Renal cortical epithelial cell (primary cell): ENCODE measurements at places on chromosomes 2 and 18. TPM values are rescaled to one million over a fixed set of nuclear protein-coding genes. Genes with fewer than 3 reads are reported as not detected.

Gene FOXD4L1
- 0.20 TPM in 1 of 2 replicates, not detected in the other for total RNA-seq

Gene OTOS
- total RNA-seq, result not detected in 2 replicates

Gene MDH1
- total RNA-seq, result 222 and 254 TPM in 2 replicates

Gene REG1B
- total RNA-seq, result not detected in 2 replicates

Gene UCN
- 0.70 TPM in 1 of 2 replicates, not detected in the other for total RNA-seq

Gene ABCG5
- not detected in 2 replicates for total RNA-seq

Gene HOXD3
- total RNA-seq, result 2.3 and 26.9 TPM in 2 replicates

Gene HOXD8
- 13.4 and 41.9 TPM in 2 replicates for total RNA-seq

Gene UGT1A4
- 1.2 and 3.8 TPM in 2 replicates for total RNA-seq

Gene FBXO36
- 4.2 and 8.0 TPM in 2 replicates for total RNA-seq

Gene CCDC178
- 0.30 TPM in 1 of 2 replicates, not detected in the other for total RNA-seq

Gene CCDC85A
- total RNA-seq, result under 0.01 and 0.15 TPM in 2 replicates

DNA sequence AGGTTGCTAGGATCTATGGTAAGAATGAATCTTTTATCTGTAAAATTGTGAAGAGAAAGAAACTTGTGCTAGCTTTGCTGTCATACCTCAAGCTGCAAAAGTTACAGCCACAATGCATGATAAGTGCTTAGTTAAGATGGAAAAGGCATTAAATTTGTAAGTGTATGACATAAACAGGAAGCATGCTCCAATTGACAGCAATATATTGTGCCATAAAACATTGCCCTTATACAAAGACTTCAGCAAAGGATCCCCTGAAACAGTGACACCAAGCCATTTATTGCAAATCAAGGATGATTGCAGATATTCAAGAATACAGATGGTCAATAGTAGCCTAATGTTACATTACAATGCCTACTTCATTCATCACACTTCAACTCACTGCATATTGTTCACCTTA lies 283.1 kb downstream of the CPS1 start:
- DNase-seq, result no peak

GRCh38 chr2:39595116-39595515 lies 70.6 kb upstream of the TMEM178A start:
- DNase-seq, result no peak

DNA sequence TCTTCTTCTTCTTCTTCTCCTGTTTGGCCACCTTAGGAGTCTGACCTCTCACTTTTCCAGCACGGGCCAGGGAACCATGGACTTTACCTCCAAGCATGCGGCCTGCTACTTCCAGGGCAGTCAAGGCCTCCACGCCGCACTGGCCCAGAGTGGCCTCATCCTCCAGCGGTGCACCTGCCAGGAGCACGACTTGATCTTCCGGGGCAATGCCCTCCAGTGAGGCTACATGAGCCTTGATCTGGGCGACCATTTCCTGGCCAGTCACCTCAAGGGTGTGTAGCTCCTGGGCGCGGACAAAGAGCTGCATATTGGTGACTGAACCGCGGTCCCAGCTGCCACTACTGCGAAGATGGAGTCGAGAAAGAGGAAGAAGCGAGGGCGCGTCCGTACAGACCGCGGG lies 67.1 kb downstream of the DIPK1C start:
- no peak for DNase-seq

- DNase-seq, result no peak
Measured at GRCh38 chr18:45046961-45047360, 366.3 kb downstream of the SETBP1 start.

GRCh38 chr18:21196426-21196825 lies 45.6 kb upstream of the GREB1L start:
- DNase-seq, result peak; percentile 7

- no peak for DNase-seq
Measured at GRCh38 chr2:109475531-109476210, 138.1 kb downstream of the SEPTIN10 start.

DNA sequence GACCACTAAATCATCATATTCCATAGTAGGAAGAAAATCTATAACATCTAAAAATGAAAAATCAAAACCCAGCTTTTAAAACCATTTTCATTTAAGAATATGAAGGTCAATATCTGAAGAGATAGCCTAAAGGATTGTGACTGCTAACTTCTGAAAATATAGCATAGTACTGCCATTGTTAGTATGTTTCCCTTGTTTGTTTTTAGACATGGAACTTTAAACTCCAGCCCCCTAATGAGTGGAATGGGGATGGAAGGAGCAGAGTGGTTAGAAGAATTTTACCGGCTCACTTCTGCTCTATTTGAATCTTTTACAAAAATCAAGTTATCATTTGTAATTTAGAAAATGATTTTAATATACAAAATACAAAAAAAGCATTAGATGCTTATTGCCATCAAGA lies 169.0 kb downstream of the CD226 start:
- no peak for DNase-seq

DNA sequence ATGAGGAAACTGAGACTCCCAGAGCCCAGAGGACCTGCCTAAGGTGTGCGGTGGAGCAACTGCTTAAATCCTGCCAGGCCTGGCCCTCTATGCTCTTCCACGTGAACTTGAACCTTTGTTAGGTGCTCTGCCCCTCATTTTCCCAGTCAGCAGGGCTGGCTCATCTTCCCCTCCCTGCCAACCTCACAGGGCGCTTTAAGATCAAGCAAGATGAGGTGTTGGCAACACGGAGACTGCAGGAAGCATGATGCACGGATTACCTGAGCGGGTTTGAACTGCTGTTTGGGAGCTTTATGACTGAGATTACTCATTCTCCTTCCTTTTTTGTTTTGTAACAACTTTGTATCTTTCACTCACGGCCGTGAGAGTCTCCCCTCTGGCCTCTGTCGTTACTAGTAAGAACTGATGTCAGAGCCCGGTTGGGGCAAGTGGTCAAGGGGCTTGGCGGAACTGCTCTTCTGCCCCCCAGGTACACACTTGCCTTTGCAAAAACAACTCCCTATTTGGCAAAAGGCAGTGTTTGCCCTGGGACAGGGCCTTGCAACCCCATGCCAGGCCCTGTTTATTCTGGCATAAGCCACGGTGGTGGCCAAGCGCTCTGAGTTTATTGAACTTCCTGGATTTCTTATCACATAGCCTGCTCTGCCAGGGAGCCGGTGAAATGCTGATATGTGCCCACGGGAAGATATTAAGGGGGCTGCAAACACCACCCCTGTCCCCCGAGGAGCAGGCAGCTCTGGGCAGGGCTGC lies 127.8 kb downstream of the INHBB start:
- no peak for DNase-seq

DNA sequence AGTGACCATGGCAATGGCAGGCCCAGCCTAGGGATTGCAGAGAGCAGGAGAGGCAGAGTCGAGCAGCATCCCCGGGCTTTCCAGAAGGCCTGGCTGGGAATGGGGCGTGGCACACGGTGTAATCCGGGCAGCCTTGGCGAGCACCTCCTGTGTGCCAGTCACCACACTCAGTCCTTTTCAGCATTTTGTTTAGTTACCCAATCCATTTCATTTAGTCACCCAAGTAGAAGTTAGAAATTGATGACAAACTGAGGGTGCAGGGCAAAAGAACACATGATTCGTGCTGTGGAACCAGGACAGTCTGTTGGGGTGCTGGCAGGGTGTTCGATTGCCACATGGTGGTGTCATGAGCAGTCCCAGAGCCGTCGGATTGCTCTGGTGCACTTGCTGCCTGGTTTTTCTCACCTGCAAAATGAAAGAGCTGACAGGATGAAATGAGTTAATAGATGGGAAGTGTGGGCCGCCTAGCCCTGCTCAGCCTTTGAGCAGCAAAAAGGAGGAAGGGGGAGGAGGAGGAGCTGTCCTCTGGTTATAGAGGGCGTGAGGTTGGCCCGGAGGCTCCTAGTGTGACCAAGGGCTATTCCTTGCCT lies 299.4 kb downstream of the AGAP1 start:
- peak; percentile 21 for DNase-seq

- DNase-seq, result no peak
Measured at GRCh38 chr2:156511122-156511521, 74.9 kb downstream of the GPD2 start.

DNA sequence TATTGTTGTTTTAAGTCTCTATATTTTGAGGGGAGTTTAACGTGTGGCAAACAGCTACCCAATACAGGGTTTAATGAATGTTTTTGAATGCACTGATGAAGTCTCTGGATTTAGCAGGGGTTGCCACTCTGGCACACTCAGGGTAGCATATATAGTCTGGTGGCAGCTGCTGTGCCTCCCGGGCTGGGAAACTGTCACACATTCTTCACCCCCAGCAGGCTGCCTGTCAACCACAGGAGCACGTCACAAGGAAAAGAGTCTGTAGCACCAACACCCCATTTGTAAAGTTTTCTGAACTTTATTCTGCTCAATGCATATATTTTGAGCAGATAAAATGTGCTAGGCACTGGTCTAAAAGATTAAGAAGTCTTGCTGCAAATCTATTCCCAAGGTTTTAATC lies 39.3 kb downstream of the NGEF start:
- no peak for DNase-seq

DNA sequence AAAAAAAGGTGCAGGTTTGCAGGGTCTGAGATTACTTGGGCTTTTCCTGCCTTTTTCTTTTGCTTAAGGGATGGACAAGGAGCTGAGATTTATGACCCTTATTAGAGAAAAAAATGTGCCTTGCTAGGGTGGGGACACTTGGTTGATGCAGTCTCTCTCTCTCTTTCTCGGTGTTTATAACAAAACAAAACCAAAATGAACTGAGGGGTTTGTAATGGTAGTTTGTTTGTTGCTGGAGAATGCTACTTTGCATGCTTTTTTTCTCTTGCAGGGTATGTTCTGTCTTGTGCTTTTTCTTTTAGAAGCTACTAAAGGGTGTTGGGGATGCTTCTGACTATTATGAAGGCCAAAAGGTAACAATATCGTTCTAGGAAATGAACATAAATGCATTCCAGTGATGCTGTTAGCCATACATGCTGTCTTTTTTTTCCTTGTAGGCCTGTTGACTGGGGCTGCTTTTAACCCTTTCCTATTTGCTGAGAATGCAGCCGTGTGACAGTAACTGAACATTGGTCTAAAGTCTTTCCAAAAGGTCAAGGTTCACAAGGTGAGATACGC lies 435 bp downstream of the ZNF532 start:
- DNase-seq, result no peak

GRCh38 chr2:212282671-212283261 lies 255.8 kb downstream of the ERBB4 start:
- peak; percentile 78 for DNase-seq

DNA sequence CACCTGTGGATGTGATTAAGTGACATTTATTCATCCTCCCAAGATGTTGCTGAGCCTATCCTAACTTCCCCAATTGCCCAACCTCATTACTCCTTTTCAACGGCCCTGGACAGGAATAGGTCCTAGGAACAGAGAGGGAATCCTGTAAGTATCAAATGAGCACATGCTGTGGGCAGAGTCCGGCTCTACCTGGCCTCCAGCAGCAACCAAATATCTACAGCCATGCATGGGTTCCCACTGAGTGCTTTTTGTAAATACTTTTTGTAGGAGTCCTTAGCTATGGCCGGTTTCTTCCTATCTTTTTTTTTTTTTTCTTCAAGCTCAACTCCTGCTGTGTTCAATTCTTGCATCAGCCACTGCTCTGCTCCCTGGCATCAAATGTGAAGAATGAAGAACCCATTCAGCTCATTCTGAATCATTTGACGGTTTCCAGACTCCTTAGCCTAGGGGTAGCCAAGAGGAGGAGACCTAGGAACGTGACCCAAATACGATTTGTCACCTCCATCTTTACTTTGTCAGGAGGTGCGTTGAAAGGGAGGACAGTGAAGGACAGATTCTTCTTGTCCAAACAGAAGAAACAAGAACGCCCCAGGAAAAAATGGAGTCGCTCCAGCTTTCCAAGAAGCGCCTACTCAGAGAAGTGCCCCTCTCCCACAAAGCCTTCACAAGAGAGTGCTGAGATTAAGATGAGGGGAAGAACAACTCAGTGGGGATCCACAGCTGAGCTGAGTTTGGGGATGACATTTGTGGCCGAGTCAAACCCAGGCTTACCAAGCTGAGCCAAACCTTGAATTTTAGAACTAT lies 46.7 kb upstream of the LCLAT1 start:
- no peak for DNase-seq

DNA sequence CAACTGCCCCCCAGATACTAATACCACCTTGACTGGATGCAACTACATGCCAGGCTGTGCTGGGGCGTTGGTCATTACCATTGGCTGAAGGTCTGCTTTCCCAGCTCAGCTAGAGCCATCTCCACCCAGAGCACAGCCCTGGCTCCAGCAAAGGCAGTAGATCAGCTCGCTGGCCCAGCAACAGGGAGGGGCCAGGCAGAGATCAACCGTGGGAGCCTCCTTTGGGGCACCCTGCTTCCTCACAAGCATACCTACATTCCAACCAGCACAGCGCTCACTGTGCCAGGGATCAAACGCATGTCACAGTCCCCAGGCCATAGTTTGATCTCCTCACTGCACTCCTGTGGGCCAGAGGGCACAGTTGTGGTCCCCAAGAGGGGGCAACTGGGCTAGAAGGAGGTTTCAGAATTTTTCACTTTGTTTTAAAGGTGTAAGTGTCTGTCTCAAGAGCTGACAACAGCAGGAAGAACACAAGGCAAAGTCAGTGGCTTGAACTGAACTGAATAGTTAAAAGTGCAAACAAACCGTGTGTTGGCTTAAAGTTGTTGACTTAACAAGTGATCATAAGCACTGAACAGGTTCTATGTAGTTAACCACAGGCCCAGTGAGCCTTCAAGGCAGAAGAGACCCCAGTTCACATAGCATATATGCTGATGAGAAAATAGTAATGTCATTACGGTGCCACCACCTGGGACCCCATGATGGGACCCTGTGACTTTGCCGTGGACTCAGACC lies 70.1 kb upstream of the BZW1 start:
- no peak for DNase-seq

DNA sequence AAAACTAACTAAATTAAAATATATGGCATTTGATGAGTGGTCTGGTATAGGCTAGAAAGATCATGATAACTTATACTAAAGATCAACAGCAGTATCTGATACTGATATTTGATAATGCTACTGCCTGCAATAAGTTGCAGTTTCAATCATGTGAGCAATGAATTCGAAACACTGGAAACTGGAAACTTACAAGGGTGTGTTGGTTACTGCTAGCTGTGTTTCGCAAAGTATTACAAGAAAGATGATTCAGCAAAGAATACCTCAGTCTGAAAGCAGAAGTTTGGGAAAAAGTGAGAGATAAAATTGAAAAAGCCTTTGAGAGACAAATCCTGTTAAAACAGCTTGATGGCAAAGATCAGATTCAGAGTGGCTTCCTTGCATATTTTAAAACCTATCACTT lies 294.5 kb downstream of the CCDC178 start:
- peak; percentile 3 for DNase-seq

GRCh38 chr2:190599546-190600220 lies 49.2 kb upstream of the NAB1 start:
- no peak for DNase-seq

GRCh38 chr2:236512902-236513435 lies 56.7 kb upstream of the ACKR3 start:
- peak; percentile 74 for DNase-seq

- DNase-seq, result peak; percentile 56
Measured at GRCh38 chr2:159921752-159922404, 123.9 kb upstream of the CD302 start.

- no peak for DNase-seq
Measured at GRCh38 chr2:165835363-165835762, 41.3 kb upstream of the GALNT3 start.

DNA sequence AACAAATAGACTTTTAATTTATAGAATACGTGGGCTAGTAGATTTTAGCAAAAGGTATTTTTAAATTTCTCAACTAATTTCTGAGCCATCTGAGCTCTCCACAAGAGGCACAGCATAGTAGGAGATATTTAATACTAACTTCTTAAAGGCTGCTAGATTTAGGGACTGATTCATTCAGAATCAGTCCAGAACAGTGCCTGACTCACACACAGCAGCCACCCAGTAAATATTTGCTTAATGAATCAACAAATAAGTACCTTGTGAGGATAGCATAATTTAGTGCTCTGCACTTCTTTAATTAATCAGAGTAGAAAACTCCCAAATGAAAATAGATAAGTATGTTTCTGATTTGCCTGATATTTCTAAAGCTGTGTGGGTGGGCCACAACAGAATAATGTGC lies 35.6 kb upstream of the SYT4 start:
- DNase-seq, result peak; percentile 84
